NCI-H774 (cell line): ENCODE measurements at places on chromosomes 5 and 9.

- no peak for DNase-seq
Measured at GRCh38 chr9:100472268-100472667, 681 bp upstream of the TMEFF1 start.

GRCh38 chr5:177366528-177367322 lies 9.0 kb downstream of the RGS14 start:
- no peak for DNase-seq

GRCh38 chr5:100840789-100841188 lies 62.3 kb downstream of the ST8SIA4 start:
- no peak for DNase-seq

- peak; percentile 92 for DNase-seq
Measured at GRCh38 chr5:59548807-59549357, 344.6 kb downstream of the PDE4D start.

DNA sequence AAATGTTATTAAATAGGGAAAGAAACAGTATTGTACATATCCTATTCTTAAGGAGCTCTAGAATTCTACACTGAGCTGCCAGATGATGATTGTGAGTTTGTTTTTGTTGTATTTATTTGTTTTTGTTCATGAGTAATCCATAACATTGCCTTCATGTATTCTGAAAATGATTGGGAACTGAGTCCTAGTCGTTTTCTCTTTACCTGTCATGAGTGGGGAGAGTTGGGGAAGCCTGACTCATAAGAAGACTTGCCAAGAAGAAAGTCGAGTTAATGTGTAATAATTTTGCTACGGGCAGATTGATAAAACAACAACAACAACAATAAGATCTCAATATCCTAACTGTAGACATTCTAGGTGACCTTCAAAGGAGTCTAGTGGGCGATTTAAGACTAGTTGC lies 103.8 kb downstream of the ANKRD55 start:
- no peak for DNase-seq

DNA sequence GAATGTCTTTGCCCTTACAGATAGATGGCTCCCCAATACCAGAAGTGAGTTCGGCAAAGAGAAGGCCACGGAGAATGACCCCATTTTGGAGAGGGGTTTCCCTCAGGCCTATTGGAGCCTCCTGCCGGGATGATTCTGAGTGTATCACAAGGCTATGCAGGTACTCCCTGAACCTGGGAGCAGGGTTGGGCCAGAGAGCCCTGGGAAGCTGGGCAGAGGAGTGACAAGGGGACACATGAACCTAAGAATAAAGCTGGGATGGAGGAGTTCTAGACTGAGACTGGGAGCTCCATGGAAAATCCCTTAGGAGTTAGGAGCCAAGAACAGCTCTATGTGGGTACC lies 433 bp downstream of the LEAP2 start:
- DNase-seq = no peak

- DNase-seq = no peak
Measured at GRCh38 chr5:139389701-139390638, at the start of gene MZB1. Gene MZB1 (minus strand): TSS chr5:139389913. CDS start chr5:139389856, 57 bp downstream.

DNA sequence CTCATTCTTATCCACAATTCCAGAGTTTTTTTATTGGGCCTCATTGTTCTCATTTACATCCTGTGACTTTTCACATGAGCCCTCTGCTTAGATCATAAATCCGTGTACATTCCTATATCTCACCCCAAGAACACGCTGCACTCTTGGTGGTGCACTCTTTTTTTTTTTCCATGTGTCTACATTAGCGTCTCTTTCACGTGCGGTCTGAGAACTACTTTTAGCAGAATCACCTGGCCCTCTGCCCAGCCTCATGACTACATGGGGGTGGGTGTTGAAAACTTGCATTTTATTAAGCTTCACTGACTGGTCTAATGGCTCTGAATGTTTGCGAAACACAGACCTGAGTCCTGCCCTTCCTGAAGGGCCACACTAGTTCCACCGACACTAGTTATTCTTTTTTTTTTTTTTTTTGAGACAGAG lies 18.6 kb downstream of the C9orf57 start:
- peak; percentile 3 for DNase-seq

DNA sequence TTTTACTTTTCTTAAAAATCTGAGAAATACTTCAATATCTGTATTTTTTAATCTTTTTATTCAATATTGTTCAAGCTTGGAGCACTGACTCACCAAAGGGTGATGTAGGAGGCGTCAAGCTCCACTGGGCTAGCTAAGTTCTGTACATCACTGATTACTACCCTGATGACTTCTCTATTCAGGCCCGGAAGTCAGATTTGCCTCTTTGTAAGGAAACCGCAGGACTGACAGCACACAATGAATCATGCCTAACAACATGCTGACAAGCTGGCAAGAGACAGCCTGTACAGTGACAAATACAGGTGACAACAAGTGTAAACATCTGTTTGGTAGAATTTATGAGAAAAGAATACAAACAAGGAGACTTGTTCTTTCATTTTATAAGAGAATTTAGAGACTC lies 627.9 kb upstream of the RORB start:
- DNase-seq = peak; percentile 57

GRCh38 chr5:172740428-172741205 lies 30.4 kb downstream of the DUSP1 start:
- DNase-seq = no peak

DNA sequence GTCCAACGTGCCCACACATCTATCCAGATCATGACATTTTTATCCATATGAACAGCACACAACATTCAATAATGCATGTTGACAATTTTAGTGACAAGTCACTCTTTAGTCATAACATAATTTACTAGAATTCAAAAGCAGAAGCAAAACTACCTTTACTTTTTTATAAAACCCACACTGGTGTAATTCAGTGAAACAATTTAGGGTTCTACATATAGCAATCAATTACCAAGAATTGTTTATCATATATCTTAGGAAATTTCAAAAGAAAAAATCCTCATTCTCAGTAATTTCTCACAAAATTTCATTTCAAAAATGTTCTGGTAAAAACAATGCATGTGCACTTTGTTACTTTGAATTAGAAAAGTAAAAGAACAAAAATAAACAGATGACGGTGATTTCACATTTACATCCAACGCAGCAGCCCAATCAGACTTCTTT lies 12.6 kb downstream of the AUH start:
- no peak for DNase-seq
